ENCODE measurements at places on chromosomes 11 and 22.

DNA sequence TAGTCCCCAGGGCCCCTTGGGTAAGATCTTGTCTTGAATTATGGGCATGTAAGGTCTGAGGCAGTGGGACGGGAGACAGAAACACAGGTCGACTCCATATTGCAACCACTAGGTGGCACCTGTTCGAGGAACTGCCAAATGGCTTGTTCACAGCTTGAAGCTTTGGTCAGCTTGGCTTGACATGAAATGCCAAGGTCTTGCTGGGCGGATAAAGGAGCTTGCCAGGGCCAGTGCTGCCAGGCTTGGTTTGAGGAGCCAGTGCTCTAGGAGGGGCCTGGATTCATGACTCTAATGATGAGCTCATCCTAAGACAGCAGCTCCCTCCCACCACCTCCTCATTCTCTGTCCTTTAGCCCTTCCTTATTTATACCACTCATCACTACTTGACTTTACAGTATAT, 11.9 kb upstream of the NRIP3 start:
- DNase-seq, result peak; percentile 82

DNA sequence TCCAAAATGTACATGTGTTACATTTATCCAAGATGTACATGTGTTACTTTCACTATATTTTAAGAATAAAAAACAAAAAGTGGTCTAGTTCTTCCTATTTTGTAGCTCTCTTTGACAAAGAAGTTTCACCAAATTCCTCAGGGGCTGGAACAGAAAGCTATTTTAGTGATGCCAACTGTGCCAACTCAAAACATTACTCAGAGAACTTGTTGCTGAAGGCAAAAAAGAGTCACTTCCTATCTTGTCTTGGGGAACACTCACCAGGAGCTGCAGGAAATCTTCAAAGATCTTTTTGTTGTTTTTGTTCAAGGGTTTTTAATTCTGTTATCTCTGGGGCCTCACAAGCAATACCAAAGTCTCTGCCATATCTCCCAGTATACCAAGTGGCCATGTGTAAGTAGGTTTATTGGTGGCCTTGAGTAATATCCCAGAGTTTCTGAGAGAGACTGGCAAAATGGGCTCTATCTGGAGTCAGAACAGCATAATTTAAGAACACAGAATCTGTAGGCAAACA, 13.6 kb upstream of the EED start:
- DNase-seq, result no peak

DNA sequence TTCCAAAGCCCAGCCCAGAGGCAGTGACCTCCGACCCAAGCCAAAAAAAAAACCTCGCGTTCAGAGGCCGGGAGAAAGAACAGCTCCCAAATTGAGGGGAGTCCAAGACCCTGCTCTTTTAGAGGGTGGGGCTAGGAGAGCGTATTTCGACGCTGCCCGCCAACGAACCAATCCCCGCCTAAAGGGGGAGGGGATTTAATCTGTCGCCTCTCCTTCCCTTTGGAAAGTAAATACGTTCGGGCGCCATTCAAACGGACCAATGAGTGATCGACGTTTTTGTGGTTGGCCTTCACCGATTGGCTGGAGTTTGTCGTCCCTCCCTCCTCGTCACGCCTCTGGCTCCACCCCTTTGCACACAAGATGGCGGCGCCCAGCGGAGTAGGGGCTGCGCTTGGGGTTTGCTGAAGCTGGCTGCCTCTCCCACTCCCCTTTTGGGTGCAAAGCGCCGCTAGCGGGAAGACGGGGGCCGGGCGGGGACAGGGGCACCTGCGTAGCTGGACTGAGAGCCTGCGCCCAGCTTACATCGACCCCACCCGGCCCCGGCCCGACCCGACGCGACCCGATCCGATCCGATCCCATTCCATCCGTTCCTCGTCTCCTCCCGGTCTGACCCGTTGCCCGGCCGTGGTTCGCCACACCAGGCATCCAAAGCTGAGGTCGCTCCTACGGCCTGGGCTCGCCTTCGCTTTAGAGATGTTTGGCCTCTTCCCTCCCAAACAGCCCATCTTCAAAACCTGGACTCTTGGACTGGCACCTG, at the start of gene RNF26:
TSS of gene RNF26 (plus strand) at position 354 of the 757 bp plus-strand sequence. CDS start 596 bp downstream, outside the sequence.
- DNase-seq, result peak; percentile 96

GRCh38 chr22:21693999-21694341, 28.2 kb downstream of the PPIL2 start:
- no peak for DNase-seq

DNA sequence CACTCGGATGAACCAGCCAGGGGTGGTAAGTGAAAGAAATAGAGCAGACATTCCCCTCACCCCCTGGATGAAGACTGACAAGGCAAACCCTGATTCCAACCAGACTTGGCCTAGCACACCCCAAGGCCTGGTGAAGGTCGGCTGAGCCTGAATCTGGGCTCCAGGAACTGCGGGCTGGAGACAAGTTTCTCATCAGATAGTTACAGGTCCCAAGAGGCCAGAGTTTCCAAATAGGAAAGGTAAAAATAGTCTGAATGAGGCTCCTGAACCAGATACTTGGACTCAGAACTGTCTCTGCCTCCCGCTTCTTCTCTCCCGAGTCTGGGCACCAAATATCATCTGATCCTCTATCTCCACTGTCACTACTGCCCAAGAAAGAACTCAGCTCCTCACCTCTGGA, 7.8 kb downstream of the ZMAT5 start:
- DNase-seq, result no peak

DNA sequence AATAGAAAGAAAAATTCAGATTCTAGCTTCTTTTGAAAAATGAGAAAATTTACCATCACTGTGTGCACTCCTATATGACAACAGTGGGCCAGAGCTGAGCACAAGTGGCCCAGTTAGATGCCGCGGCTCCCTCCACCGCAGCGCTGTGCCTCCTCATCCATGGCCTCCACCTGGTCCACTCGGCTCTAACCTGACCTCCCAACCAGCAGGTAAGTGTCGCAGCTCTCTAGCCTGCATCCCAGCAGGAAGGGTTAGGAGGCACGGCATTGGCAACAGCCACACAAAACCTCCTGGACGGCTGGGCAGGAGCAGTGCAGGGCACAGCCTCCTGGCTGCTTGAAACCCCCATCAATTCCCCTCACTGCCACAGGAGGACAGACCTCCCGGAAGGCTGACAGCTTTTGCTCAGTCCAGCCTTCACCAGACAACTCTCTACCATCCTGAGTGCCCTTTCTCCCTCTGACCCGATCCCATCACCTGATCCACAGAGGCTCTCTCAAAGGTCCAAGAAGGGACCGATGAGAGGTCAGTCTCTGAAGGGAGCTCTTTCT, 76.1 kb downstream of the RPL27A start:
- no peak for DNase-seq

DNA sequence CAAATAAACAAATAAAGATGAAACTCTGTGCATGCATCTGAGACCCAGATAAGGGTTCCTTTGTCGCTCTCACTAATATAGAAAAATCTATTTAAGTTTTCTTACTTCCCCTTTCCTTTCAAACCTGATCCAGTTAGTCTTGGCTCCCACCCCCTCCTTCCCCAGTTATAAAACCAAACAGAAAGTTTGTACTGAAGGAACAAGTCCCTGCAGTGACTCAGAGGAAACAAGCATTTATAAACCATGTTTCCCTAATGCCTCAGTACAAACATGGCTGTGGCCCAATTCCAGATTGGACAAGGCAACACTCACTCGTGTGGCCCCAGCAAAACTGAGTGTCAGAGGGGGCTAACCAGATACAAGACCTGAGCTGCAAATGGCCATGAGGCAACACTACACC, 65.5 kb upstream of the ARHGAP20 start:
- no peak for DNase-seq

DNA sequence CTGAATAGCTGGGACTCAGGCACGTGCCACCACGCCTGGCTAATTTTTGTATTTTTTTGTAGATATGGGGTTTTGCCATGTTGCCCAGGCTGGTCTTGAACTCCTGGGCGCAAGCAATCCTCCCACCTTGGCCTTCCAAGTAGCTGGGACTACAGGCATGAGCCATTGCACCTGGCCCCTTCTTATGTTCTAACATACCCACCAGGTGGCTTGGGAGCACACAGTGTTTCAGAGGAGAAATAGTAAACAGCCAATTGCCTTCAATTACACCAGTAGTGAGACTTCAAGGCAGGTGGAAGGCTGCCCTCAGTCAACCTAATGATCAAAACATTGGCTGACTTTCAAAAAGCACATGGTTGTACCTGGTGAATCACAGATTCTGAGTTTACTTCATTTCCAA, 167.2 kb downstream of the SWAP70 start:
- DNase-seq, result no peak

DNA sequence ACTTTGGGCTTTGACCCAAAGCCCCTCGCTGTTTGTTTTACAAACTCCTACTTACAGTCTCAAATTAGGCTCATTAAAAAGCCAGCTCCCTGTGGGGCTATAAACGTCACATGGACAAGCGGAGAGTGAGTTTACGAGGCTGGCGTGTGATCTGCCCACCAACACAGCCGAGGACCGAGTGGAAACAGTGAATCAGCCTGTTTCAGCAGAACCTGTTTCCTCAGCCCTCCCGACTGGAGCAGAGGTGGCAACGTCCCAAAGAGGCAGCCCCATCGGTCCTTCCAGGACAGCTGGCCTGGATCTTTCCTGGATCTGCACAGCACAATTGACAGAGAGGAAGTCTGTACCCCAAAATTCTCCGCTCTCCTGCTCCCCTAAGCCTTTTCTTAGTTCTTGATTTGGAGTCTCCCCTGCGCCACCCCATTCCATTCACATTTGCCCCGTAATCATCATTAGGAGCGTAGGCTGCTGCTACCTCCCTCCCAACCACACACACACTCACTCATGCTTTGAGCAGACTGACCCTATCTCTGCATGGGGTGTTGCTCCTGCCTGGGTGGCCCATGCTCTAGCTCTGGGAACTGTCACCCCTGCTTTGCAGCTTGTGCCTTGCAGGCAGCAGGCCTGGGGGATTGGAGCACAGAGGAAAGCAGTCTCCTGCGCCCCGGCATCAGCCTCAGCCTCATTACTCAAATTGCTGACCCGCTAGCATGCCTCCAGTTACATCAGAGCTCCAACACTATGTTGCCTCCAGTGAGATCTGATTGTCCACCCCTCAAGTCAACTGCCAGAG, 117.8 kb downstream of the NAT10 start:
- DNase-seq, result no peak

DNA sequence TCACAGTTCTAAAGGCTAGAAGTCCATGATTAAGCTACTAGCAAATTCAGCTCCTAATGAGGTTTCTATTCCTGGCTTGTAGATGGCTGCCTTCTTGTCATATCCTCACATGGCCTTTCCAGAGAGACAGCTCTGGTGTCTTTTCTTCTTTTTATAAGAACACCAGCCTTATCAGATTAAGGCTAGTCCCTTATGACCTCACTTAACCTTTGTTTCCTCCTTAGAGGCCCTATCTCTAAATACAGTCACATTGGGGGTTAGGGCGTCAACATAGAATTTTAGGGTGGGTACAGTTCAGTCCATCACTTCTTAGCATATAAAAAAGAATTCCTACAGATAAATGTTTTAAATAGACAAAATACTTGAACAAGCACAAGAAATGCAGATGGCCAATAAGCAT, 18.2 kb upstream of the CLPB start:
- no peak for DNase-seq

DNA sequence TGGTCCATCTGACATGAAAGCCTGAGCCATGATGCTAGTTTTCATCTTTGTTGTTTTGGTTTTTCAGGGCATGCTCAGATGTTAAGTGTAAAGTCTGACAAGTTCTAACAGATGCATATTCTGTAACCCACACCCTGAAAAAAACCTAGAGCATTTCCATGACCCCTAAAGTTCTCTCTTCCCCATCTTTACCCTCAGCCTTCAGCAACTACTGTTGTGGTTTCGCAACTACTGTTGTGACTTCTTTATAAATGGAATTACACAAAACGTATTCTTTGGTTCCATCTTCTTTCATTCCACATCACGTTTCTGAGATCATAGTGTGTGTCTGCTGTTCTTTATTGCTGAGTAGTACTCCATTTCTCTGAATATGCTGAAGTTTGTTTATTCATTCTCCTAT, 65.1 kb upstream of the LDLRAD3 start:
- no peak for DNase-seq

GRCh38 chr22:31136711-31137110, 3.6 kb downstream of the PLA2G3 start:
- DNase-seq, result no peak

Measured in SK-N-DZ (cell line).